LoVo (cell line): ENCODE measurements at places on chromosomes 7 and 10.

- DNase-seq = peak; percentile 73
Observed at GRCh38 chr10:80460399-80461207, 6.5 kb downstream of the TSPAN14 start.

GRCh38 chr10:120499883-120500282 is 42.9 kb downstream of the PLPP4 start:
- no peak for DNase-seq

GRCh38 chr10:51422311-51423120 is 276.9 kb downstream of the CSTF2T start:
- DNase-seq = peak; percentile 59

GRCh38 chr7:47045207-47046051 is 536.5 kb downstream of the TNS3 start:
- no peak for DNase-seq

DNA sequence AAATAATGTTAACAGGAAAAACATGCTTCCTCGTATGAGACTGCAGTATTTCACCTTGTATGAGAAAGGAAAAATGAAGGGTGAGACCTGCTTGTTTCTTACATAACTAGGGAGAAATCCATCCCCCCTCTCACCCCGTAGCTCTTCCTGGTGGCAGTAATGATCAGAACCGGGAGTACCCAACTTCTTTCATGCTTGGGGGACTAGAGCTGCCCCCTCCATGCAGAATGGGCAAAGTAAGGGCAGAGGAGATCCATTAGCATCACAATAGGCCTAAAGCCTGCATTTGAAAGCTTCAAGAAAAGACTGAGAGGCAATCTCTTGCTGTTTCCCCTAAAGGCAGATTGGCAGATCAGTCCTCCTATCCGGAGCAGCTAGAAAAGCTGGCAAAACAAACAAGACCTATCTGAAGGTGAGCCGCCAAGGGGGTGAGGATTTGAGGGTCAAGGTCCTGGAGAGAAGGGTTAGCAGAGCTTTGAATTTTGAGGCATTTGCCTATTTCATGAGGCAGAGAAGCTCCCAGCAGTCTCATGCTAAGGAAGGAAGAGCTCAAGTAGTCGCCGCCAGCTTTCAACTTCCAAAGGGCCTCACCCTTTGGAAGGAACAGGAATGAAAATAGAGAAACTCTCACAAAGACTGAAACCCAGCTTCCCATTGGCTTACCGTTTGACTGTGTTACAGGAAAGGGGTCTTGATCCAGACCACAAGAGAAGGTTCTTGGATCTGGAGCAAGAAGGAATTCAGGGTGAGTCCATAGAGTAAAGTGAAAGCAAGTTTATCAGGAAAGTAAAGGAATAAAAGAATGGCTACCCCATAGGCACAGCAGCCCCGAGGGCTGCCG is 36.2 kb downstream of the BAG3 start:
- DNase-seq = no peak

GRCh38 chr7:151206914-151207313 is 3.4 kb downstream of the H2BK1 start:
- DNase-seq = no peak

DNA sequence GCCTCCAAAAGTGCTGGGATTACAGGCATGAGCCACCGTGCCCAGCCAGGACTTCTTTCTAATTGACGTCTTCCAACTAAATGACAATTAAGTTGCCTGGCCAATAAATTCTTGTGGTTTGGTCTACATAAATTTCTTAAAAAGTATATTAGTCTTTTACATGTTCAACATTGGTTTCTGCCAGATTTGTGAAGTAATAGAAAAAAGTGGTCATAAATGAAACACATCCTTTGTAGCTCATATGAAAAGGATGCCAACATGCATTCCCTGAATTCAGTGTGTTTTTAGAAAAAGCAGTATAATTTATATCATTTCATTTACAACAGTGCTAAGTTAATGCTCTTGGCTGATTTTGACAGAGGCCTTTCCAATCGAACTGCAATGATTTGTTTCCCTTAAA is 215.0 kb downstream of the TAX1BP1 start:
- DNase-seq = no peak

GRCh38 chr10:76885816-76886215 is 751.8 kb downstream of the KCNMA1 start:
- DNase-seq = no peak

- DNase-seq = peak; percentile 43
Observed at GRCh38 chr10:48364659-48365405, 58.4 kb downstream of the MAPK8 start.

GRCh38 chr10:22226599-22226998 is 8.8 kb upstream of the EBLN1 start:
- DNase-seq = no peak

GRCh38 chr7:24963218-24963617 is 16.8 kb downstream of the OSBPL3 start:
- DNase-seq = no peak

DNA sequence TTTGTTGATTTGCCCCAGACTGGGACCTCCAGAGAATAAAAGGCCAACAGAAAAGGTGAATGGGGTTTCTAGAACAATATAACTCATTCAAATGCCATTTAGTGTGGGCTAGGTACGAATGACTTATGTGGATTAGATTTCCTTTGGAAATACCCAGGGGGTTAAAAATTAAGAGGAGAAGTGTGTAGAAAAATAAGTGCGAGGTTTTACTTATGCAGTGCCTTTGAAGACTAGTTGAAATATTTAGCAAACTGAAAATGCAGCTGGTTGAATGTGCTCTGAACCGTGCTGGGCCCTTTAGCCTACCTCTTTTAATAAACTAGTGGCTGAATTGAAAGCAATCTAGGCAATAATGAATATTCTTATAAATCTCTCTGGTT is 180.6 kb downstream of the LRMDA start:
- DNase-seq = no peak

- DNase-seq = no peak
Observed at GRCh38 chr10:79020015-79020491, 48.7 kb upstream of the ZMIZ1 start.

DNA sequence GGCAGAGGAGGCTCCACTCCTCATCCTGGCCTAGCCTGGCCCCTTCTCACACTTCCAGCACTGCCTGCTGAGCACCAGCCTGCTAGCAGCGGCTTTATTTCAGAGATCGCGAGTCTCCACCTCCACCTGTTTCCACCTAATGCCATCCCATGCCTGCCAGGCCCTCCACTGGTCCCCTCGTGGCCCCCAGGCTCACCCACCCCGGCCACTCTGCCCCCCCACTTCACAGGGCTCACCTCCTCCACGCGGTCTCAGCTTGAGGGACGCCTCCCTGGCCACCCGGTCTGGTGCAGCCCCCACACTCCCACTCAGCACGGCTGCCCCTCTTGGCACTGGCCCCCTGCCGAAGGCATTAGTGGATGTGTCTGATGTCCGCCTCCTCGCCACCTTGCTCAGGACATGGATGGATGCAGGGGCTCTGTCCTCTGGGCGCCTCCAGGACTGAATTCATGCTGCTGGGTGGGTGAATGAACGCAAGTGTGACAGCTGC is 3.8 kb upstream of the NKX6-2 start:
- no peak for DNase-seq

- peak; percentile 41 for DNase-seq
Observed at GRCh38 chr7:80902019-80902418, 16.8 kb downstream of the SEMA3C start.
